ENCODE measurements at places on chromosomes 16 and 17. TPM values are rescaled to one million over a fixed set of nuclear protein-coding genes. Genes with fewer than 3 reads are reported as not detected.

- no peaks in the 10 kb centered on the region for H3K36me3 ChIP-seq
- no peaks in the 10 kb centered on the region for H3K27me3 ChIP-seq
- H3K4me3 ChIP-seq, result no peak overlapping the region
These were observed 31.1 kb downstream of the IGF2BP1 start for GRCh38 chr17:49028271-49028670.

DNA sequence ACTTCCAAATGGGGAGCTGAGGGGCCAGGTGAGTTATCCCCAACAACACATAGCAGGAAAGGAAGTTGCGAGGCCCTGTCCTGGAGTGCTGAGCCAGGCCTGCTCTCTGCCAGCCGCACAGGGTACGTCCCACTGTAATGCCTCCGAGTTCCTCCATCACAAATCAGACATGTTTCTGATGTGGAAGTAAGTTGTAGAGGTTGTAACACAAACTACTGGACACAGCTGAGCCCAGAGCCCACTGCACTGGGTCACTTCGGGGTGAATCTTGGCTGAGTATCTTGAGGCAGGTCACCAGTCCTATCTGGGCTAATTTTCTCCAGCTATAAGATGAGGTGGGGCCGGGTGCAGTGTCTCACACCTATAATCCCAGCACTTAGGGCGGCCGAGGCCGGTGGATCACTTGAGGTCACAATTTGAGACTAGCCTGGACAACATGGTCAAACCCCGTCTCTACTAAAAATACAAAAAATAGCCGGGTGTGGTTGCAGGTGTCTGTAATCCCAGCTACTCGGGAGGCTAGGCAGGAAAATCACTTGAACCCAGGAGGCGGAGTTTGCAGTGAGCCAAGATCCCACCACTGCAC, 100.8 kb upstream of the CDH5 start:
- H3K27me3 ChIP-seq, result no peaks in the 10 kb centered on the region
- DNase-seq, result no peak
- H3K36me3 ChIP-seq, result no peaks in the 10 kb centered on the region
- H3K4me3 ChIP-seq, result no peak overlapping the region

DNA sequence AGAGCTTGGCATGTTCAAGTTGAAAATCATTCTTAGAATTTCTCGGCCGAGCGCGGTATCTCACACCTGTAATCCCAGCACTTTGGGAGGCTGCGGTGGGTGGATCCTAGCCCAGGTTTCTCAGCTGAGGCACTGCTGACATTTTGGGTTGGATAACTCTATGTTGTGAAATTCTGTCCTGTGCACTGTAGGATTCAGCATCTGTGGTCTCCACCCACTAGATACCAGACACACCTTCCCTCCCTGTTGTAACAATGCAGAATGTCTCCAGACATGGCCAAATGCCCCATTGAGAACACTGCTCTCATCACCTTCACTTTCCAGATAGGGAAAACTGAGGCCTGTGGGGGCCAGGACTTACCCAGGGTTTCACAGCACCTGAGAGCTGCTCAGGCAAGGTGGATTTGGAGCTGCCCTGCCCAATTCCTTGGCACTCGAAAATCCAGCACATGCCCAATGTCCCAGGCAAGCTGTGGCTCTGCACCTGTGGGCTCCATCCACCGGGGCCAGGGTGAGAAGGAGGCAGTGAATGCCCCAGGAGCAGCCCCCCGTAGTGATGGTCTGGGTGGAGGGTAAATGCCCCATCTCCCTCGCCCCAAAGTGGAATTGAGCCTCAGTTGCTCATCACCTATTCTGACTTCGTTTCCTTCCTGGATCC, 20.2 kb upstream of the TVP23A start:
- H3K4me1 ChIP-seq, result no peaks in the 10 kb centered on the region
- no peak overlapping the region for H3K4me3 ChIP-seq
- no peak for DNase-seq
- H3K27ac ChIP-seq, result no peak overlapping the region

DNA sequence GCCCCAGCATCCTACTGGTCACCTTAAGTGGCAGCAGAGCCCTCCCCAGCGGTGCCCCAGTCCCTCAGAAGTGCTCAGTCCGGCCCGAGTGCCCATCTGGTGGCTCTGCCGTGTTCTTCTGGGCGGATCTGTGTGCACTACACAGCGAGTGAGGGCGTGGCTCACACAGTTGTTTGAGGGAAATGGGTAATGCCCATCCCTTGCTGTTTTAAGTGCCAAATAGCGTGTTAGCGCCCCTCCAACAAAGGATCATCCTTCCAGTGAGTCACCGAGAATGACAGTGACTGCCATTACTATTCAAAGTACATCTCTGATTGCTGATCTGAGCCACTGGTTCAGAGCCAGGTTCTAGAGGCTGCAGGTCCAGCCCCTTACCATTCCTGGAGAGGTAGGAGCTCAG, 152.0 kb downstream of the LGALS9B start:
- H3K4me1 ChIP-seq, result peaks cover 9% of the 10 kb centered on the region
- DNase-seq, result no peak
- H3K27ac ChIP-seq, result no peak overlapping the region
- no peaks in the 10 kb centered on the region for H3K36me3 ChIP-seq
- no peak overlapping the region for H3K4me3 ChIP-seq
- no peaks in the 10 kb centered on the region for H3K27me3 ChIP-seq

- peaks cover 16% of the 10 kb centered on the region for H3K36me3 ChIP-seq
- peaks cover 6% of the 10 kb centered on the region for H3K27me3 ChIP-seq
- no peak overlapping the region for H3K27ac ChIP-seq
- no peak for DNase-seq
- peaks cover 31% of the 10 kb centered on the region for H3K4me1 ChIP-seq
- no peak overlapping the region for H3K4me3 ChIP-seq
These were observed 27.4 kb downstream of the PIPOX start for GRCh38 chr17:29070308-29070707.

GRCh38 chr16:72282362-72282761, 110.4 kb upstream of the PMFBP1 start:
- no peak overlapping the region for H3K27ac ChIP-seq
- H3K4me1 ChIP-seq, result no peaks in the 10 kb centered on the region
- no peak overlapping the region for H3K4me3 ChIP-seq
- DNase-seq, result no peak
- H3K36me3 ChIP-seq, result no peaks in the 10 kb centered on the region
- H3K27me3 ChIP-seq, result no peaks in the 10 kb centered on the region

DNA sequence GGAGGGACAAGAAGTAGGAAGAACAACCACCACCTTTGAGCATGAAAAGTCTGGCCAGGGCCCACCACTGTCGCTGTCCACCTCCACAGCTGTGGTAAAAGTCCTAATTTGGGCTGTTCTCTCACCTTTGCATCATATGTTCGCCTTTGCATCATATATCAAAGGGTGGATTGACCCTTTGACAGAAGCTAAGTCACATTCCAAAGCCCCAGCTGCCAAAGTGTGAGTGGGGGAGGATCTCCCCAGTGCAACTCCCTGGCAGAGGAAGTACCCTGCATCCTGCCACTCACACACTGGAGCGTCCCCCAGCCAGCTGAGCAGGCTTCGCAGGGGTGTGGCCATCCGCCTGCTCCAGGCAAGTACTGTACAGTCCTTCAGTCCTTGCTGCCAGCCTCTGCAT, 12.7 kb upstream of the SPECC1 start:
- H3K4me3 ChIP-seq, result no peak overlapping the region
- DNase-seq, result no peak
- peaks cover under 1% of the 10 kb centered on the region for H3K27me3 ChIP-seq
- no peak overlapping the region for H3K27ac ChIP-seq
- no peaks in the 10 kb centered on the region for H3K36me3 ChIP-seq
- H3K4me1 ChIP-seq, result peaks cover 3% of the 10 kb centered on the region

DNA sequence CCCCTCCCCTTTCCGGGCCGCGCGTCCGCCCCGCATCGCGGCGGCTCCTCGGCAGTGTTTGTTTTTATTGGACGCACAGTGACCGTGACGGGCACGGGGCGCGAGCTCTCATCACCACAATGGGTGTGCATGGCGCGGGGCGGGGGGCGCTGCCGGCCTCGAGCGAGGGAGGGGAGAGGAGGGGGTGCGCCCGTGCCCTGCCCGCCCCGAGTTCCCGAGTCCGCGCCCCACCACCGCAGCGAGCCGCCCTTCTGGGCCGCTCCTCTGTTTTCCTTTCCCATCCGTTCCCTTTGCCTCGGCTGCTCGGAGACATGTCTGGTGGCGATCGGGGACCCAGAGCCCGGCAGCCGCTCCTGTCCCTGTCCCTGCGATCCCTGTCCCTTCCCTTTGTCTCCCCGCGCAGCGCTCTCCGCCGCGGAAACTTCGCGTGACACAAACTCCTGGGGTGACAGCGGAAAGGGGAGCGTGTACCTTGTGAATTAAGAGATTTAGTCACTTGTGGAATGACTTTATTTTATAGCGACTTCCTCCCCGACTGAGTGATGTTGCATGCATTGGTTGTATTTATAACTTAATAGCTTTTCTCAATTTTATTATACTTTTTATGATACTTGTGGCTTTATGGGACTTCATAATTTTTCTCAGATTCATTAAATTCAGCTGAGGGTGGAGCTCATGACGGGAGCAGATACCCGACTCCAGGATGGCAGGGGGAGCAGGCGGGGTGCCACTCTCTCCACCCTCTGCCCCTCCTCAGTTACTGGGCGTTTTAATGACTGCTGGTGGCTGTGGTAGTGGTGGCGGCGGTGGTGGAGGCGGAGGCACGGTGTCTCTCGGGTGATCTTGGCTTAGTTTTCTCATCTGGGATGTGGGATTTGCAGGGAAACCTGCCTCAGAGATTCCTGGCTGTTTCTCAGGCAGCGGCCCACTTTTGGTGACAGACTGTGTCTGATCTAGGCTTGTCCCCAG, 40.8 kb downstream of the MRM1 start:
- H3K36me3 ChIP-seq, result no peaks in the 10 kb centered on the region
- no peak overlapping the region for H3K4me3 ChIP-seq
- H3K4me1 ChIP-seq, result peaks cover 11% of the 10 kb centered on the region

- peak; percentile 74 for DNase-seq
- H3K4me3 ChIP-seq, result no peak overlapping the region
- peaks cover 2% of the 10 kb centered on the region for H3K4me1 ChIP-seq
- H3K27me3 ChIP-seq, result no peaks in the 10 kb centered on the region
- peaks cover 34% of the 10 kb centered on the region for H3K36me3 ChIP-seq
These were observed 137.9 kb downstream of the CDH11 start for GRCh38 chr16:64983963-64984362.

GRCh38 chr16:65394281-65394680, 272.4 kb upstream of the CDH11 start:
- no peaks in the 10 kb centered on the region for H3K36me3 ChIP-seq
- no peak overlapping the region for H3K4me3 ChIP-seq
- no peak overlapping the region for H3K27ac ChIP-seq
- H3K4me1 ChIP-seq, result peaks cover 13% of the 10 kb centered on the region
- DNase-seq, result peak; percentile 83

- H3K4me3 ChIP-seq, result no peak overlapping the region
- H3K27me3 ChIP-seq, result no peaks in the 10 kb centered on the region
- H3K36me3 ChIP-seq, result no peaks in the 10 kb centered on the region
- DNase-seq, result no peak
- no peak overlapping the region for H3K27ac ChIP-seq
- no peaks in the 10 kb centered on the region for H3K4me1 ChIP-seq
These were observed 150.0 kb upstream of the PSMD7 start for GRCh38 chr16:74146643-74147042.

GRCh38 chr17:76232342-76232741, 8.0 kb downstream of the RNF157 start:
- H3K27me3 ChIP-seq, result no peaks in the 10 kb centered on the region
- H3K4me3 ChIP-seq, result no peak overlapping the region
- peak overlapping the region; percentile 55 for H3K27ac ChIP-seq
- DNase-seq, result peak; percentile 93

- no peak overlapping the region for H3K27ac ChIP-seq
- H3K4me3 ChIP-seq, result no peak overlapping the region
- no peaks in the 10 kb centered on the region for H3K4me1 ChIP-seq
- peak; percentile 61 for DNase-seq
- no peaks in the 10 kb centered on the region for H3K36me3 ChIP-seq
These were observed 2.4 kb upstream of the CCL3L1 start for GRCh38 chr17:36198831-36199465.

- no peak overlapping the region for H3K4me3 ChIP-seq
- no peak for DNase-seq
- no peaks in the 10 kb centered on the region for H3K36me3 ChIP-seq
- peaks cover 47% of the 10 kb centered on the region for H3K27me3 ChIP-seq
- H3K4me1 ChIP-seq, result peaks cover 13% of the 10 kb centered on the region
These were observed 4.6 kb upstream of the PIEZO1 start for GRCh38 chr16:88789594-88789993.

- peaks cover 13% of the 10 kb centered on the region for H3K4me1 ChIP-seq
- no peak for DNase-seq
- peaks cover 4% of the 10 kb centered on the region for H3K36me3 ChIP-seq
- H3K4me3 ChIP-seq, result no peak overlapping the region
- peaks cover 2% of the 10 kb centered on the region for H3K27me3 ChIP-seq
These were observed 61.4 kb downstream of the SRL start for GRCh38 chr16:4180511-4180910.

DNA sequence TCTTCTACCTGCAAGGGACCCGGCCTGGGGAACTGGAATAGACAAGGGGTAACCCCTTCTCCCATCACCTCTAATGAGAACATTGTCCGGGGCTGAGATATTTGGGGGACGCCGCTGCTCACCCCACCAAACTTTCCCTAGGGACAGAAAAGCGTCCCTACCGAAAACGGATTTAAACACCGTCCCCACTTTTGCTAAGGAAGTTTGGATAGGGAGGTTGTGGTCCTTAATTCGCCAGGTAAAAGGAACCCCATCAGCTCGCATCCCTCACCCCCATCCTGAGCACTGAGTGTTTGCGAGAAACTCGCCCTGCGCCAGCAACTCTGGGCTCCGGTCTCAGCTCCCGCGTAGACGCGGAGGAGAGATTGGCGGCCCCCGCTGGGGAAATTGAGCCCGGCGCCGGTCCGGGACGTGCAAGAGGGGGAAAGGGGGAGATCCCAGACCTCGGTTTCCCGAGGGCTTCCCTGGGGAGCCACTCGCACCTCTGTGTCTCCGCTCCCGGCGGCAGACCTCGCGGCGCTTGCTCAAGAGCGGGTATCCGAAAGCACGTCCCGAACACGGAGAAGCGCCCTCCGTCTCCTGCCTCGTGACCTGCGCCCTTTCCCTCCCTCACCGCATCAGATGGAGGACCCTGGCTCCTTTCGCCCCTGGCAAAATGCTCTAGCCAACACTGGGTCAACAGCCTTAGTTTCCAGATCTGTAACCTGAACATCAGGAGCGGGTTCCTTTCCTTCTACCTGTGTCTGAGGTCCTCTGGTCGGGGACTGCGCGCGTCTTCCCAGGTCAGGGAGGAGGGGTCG, 3.1 kb upstream of the SOX9 start:
- H3K27ac ChIP-seq, result no peak overlapping the region
- peak overlapping the region; percentile 41 for H3K4me3 ChIP-seq
- peaks cover 37% of the 10 kb centered on the region for H3K4me1 ChIP-seq
- H3K36me3 ChIP-seq, result no peaks in the 10 kb centered on the region

GRCh38 chr17:72236980-72237633, 116.3 kb downstream of the SOX9 start:
- no peaks in the 10 kb centered on the region for H3K36me3 ChIP-seq
- no peak overlapping the region for H3K27ac ChIP-seq
- H3K27me3 ChIP-seq, result peaks cover 6% of the 10 kb centered on the region
- no peak for DNase-seq

TMEM235 gene
- polyA plus RNA-seq, result not detected

FNDC8 gene
- polyA plus RNA-seq, result not detected

Data from muscle of leg (tissue), 16 donors.